ENCODE measurements at places on chromosomes 4 and X. TPM values are rescaled to one million over a fixed set of nuclear protein-coding genes. Genes with fewer than 3 reads are reported as not detected.

The CSAG3 gene
- total RNA-seq: not detected

The FGD1 gene
- 0.08 TPM for total RNA-seq

DNA sequence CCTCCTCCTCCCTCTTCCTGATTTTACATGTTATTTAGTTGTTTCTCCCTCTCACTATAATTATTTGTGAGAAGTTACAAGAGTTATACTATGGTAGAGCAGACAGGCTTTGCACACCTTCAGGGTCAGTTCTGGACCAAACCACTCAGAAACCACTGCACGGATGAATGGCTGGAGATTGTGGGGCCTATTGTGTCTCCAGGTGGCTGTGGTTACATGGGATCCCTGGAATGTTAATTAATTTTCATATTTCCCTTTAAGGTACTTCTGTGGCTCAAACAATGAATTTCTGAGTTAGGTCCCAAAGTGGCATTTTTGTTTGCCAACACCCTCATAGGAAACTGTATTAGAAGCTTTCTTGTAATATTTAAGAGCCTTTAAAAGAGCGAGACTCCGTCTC is 151.9 kb downstream of the BMPR1B start:
- no peak for DNase-seq

The BEX4 gene
- not detected for total RNA-seq

GRCh38 chr4:72631296-72631695 is 62.3 kb upstream of the ADAMTS3 start:
- no peak for DNase-seq

- no peak for DNase-seq
Measured at GRCh38 chr4:8410066-8410625, 30.4 kb downstream of the ACOX3 start.

GRCh38 chr4:108846568-108846967 is 83.7 kb upstream of the ETNPPL start:
- no peak for DNase-seq

The PAGE2B gene
- total RNA-seq: not detected
